ENCODE measurements at places on chromosomes 16 and 17. TPM values are rescaled to one million over a fixed set of nuclear protein-coding genes. Genes with fewer than 3 reads are reported as not detected.

Gene CISD3
- 19.5 TPM for polyA plus RNA-seq

Gene KRTAP3-2
- polyA plus RNA-seq, result not detected

Gene KRT39
- not detected for polyA plus RNA-seq

Gene PHOSPHO1
- 0.25 TPM for polyA plus RNA-seq

Gene CD300H
- polyA plus RNA-seq, result not detected

Gene OTOP3
- not detected for polyA plus RNA-seq

Gene CLEC19A
- not detected for polyA plus RNA-seq

Gene GJC1
- polyA plus RNA-seq, result not detected

Gene GOSR2
- 82.4 TPM for polyA plus RNA-seq

Gene ATP1B2
- not detected for polyA plus RNA-seq

Gene SOX9
- not detected for polyA plus RNA-seq

Gene SHBG
- polyA plus RNA-seq, result not detected

Gene P2RX5
- 377 TPM for polyA plus RNA-seq

Gene C17orf50
- polyA plus RNA-seq, result not detected

Gene SLX1B
- 13.0 TPM for polyA plus RNA-seq

Gene G6PC1
- polyA plus RNA-seq, result not detected

Gene TMEM204
- polyA plus RNA-seq, result 7.8 TPM
